ENCODE measurements at places on chromosomes 7 and 10.

GRCh38 chr7:79436378-79436777 lies 17.1 kb downstream of the MAGI2 start:
- no peak for DNase-seq

- no peak for DNase-seq
Observed at GRCh38 chr7:29647020-29647654, 83.5 kb downstream of the PRR15 start.

- no peak for DNase-seq
Observed at GRCh38 chr7:153496257-153496656, 555.9 kb upstream of the DPP6 start.

DNA sequence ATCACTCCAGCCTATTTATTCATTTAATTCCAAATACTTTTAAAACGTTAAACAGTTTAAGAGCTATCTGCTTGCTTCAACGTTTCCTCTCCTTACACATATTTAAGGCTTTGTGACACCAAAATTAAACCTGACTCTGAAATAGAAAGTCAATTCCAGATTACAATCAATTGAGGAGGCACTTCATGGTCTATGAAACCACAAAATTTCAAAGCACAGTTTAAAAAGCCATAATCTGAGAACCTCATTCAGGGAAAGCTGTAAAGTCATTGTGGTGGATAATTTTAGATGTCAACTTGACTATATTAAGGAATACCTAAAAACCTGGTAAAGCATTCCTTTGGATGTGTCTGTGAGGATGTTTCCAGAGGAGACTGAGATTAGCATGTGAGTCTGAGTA lies 6.2 kb downstream of the SNX13 start:
- DNase-seq, result no peak

GRCh38 chr7:118689403-118689802 lies 464.9 kb downstream of the ANKRD7 start:
- no peak for DNase-seq

All from stimulated activated CD8-positive, alpha-beta memory T cell treated with anti-CD3 and anti-CD28 coated beads, Interleukin-7, amount 100 ng/mL, for 4 hours (primary cell).